ENCODE measurements at places on chromosomes 3 and 15.

GRCh38 chr3:3804560-3804959 lies 5.3 kb downstream of the LRRN1 start:
- DNase-seq: no peak

DNA sequence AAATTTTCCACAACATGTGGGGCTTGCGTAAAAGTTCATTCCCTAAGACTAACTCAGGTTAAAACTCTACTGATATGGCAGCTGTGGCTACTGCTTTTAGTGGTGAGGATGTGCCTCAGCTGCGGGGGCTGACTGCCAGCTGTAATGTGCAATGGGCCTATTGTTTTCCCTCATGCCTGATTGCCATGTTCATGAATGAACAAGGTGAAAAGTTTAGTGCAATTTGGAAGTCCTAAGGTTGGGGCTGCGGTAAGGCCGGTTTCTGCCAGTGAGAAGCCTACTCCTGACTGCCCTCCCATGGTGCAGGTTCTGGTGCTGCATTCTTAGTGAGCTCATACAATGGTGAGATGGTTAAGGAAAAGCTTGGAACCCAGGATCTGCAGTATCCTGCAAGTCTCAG lies 10.9 kb upstream of the ALDH1L1 start:
- DNase-seq: no peak

DNA sequence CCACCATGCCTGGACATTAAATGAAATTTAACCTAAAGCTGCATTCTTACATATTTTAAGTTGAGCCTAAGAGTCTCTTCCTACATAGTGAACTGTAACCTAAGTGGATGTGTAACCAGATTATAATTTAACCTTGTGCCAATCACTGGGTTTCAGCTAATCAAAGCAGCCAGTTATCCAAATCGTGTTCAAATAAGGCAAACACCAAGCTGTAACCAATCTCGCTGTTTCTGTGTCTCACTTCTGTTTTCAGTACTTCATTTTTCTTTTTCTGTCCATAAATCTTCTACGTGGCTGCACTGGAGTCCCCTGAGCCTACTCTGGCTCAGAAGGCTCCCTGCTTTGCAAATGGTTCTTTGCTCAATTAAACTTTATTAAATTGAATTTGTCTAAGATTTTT lies 186.1 kb upstream of the CNTN6 start:
- DNase-seq: no peak

DNA sequence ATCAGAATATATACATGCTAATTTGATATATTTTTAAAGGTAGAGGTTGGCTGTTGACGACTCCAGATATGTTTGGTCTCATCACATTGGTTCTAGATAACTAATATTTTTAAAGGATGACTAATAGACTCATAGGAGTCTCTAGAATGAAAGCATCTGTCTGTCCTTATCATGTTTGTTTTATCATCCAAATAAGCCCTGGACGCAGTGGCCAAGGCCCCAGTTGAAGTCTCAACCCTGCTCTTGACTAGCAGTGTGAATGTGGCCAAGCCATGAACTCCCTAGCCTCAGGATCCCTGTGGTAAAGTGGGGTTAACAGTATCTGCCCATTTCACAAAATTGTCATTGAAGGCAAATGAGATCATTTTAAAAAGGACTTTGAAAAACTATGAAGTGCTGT lies 53.6 kb downstream of the ABHD2 start:
- no peak for DNase-seq

DNA sequence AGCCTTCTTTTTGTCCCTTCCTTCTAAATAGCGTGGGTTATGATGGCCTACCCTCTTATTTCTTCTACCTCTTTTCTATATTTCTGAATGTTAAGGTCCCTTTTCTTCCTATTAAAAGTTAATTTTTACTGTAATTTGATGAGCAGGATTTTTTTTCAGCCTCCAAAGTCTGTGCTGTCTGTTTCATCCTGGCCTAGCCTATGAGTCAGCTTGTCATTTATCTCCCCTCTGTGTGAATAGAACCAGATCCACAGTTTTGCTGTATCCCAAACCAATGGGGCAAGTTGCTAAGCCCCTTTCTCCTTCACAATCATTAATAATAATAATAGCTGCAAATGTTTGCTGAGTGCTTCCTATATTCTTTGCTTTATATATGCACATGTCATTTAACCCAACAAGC lies 18.1 kb upstream of the C3orf38 start:
- DNase-seq: no peak

Measured in AML-193 (cell line).